Fibroblast of lung (primary cell): ENCODE measurements at places on chromosomes 2 and 18. TPM values are rescaled to one million over a fixed set of nuclear protein-coding genes. Genes with fewer than 3 reads are reported as not detected.

DNA sequence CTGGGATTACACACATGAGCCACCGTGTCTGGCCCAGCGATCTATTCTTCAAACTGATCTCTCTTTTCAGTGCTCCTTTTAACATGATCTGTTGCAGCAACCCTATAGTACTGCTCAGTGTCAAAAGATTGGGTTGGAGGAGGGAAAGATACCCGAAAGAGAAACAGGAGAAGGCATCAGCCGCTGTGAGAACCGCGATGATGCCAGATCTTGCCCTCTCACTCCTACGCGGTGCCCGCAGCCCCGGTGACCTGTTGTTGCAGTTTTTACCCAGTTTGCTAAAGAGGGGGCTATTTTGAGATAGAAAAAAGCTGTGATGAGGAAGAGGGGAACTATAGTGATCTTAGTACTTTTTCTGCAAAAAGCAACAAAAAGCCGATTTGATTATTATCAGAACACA is 335.5 kb downstream of the KCNS3 start:
- DNase-seq: no peak
- no peak overlapping the region for H3K4me3 ChIP-seq
- no peaks in the 10 kb centered on the region for H3K27me3 ChIP-seq
- H3K27ac ChIP-seq: no peak overlapping the region
- H3K4me1 ChIP-seq: no peaks in the 10 kb centered on the region

DNA sequence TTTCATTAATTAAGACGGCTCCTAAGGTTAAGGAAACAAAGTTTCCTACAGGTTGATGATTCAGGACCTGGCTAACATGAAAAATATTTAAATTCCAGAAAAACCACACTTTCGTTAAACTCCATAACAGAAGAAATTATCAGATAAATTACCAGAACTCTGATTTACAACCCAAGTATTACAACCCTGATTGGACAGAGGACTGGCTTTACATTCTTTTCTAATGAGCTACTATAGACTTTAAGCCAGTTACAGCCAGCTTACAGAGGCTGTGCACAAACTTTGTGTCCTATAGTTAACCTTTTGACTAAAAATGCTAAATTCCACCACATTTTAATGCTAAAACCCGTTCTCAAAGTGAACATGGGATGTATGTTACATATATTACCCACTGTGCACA is 458.6 kb downstream of the KCNJ3 start:
- no peak overlapping the region for H3K4me3 ChIP-seq
- H3K36me3 ChIP-seq: no peaks in the 10 kb centered on the region
- no peaks in the 10 kb centered on the region for H3K4me1 ChIP-seq
- DNase-seq: no peak

DNA sequence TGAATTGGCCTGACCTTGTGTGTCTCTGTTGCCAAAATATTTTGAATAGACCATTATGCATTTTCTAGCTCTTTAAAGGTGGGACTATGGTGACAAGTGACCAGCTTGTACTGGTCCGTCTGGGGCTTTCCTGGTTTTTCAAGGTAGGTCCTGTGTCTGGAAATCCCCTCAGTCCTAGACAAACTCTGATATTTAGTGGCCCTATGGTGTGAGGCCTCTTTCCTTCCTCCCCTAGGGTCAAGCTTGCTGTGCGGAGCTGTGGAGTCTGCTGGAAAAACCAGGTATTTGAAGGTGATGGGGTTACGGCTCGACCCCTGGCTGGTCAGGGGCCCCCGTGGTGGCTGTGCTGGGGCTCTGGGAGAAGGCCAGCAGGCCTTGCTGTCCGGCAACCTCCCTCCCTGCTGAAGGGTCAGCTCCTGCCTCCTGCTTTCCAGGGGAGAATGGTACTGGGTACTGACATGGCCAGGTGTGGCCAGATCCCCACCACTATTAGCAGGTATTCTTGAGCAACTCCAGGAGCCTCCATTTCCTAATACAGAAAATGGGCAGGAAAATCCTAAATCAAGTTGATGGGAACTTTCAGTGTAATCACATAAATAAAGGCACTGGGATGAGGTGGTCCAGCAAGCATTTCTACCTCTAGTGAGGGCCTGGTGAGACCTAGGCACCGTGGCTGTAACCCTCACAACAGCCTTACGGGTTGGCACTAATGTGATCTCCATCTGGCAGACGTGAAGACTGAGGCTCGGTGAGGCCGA is 86.2 kb upstream of the HS6ST1 start:
- no peak overlapping the region for H3K27ac ChIP-seq
- H3K4me3 ChIP-seq: no peak overlapping the region
- DNase-seq: no peak
- H3K27me3 ChIP-seq: no peaks in the 10 kb centered on the region
- H3K36me3 ChIP-seq: no peaks in the 10 kb centered on the region

GRCh38 chr18:44679914-44680272 is 795 bp upstream of the SETBP1 start:
- H3K36me3 ChIP-seq: no peaks in the 10 kb centered on the region
- DNase-seq: peak; percentile 64
- peaks cover 11% of the 10 kb centered on the region for H3K4me1 ChIP-seq
- no peak overlapping the region for H3K27ac ChIP-seq
- peak overlapping the region; percentile 60 for H3K4me3 ChIP-seq
- no peaks in the 10 kb centered on the region for H3K27me3 ChIP-seq

- no peaks in the 10 kb centered on the region for H3K4me1 ChIP-seq
- no peaks in the 10 kb centered on the region for H3K36me3 ChIP-seq
- no peak overlapping the region for H3K27ac ChIP-seq
- DNase-seq: no peak
These were observed 154.8 kb downstream of the LAMA1 start for GRCh38 chr18:6962571-6963451.

GRCh38 chr2:182481676-182482075 is 54.8 kb upstream of the PDE1A start:
- no peak overlapping the region for H3K27ac ChIP-seq
- DNase-seq: no peak
- H3K4me1 ChIP-seq: no peaks in the 10 kb centered on the region
- H3K36me3 ChIP-seq: no peaks in the 10 kb centered on the region
- no peaks in the 10 kb centered on the region for H3K27me3 ChIP-seq

- no peak overlapping the region for H3K27ac ChIP-seq
- H3K36me3 ChIP-seq: no peaks in the 10 kb centered on the region
- no peak overlapping the region for H3K4me3 ChIP-seq
- no peaks in the 10 kb centered on the region for H3K27me3 ChIP-seq
These were observed 3.5 kb upstream of the ADNP2 start for GRCh38 chr18:80105369-80106167.

GRCh38 chr2:69692424-69692823 is 48.9 kb upstream of the AAK1 start:
- H3K27ac ChIP-seq: no peak overlapping the region
- no peak overlapping the region for H3K4me3 ChIP-seq
- peaks cover 19% of the 10 kb centered on the region for H3K4me1 ChIP-seq
- peak; percentile 81 for DNase-seq
- no peaks in the 10 kb centered on the region for H3K27me3 ChIP-seq

DNA sequence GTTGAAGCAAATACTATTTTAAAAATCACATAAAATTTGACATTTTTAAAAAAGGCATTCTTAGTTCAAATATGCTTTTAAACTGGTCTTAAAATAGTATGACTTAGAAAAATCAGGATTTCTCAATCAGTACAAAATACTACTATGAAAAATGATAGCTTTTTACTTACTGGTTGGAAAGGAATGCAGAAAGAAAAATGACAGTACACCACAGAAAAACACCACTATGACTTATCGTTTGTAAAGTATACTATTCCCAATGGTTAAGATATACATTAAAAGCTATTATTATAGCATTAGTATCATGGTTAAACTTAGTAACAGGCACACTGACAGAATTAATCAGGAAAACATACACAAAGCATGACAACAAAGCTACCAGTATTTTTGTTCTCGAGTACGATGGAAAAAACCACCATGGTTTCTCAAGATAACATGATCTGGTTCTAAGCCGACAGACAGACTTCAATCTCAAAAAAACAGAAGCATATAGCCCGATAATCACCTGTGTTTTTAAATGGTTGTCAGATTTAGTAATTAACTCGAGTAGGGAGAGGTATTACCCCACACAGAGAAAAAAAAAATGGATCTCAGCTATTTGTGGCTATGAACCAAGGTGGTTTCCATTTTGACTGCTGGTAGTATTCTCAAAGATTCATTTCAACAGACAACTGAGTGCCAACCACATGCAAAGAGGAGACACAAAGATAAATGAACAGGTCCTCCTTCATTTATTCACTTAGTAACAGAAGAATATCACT is 39.1 kb downstream of the CUL3 start:
- H3K4me1 ChIP-seq: peaks cover 8% of the 10 kb centered on the region
- no peak overlapping the region for H3K27ac ChIP-seq
- peak; percentile 76 for DNase-seq
- H3K36me3 ChIP-seq: peaks cover 3% of the 10 kb centered on the region
- no peaks in the 10 kb centered on the region for H3K27me3 ChIP-seq
- H3K4me3 ChIP-seq: no peak overlapping the region

DNA sequence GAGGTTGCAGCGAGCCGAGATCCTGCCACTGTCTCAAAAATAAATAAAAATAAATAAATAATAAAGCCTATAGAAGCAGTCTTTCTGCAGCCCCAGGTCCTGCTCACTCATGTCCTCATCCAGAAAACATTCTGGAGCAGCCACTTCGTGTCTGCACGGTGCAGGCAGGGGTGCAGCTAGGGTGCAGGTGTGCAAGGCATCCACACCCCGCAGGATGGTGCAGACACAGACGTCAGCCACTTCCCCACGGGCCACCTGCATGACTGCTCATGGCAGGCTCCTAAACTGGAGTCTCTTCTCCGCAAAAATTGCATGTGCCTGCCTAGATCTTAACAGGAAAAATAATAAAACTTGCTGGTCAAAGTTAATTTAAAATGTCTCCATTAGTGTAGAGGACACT is 80.2 kb upstream of the SNTG2 start:
- no peaks in the 10 kb centered on the region for H3K36me3 ChIP-seq
- no peak overlapping the region for H3K4me3 ChIP-seq
- no peaks in the 10 kb centered on the region for H3K27me3 ChIP-seq

DNA sequence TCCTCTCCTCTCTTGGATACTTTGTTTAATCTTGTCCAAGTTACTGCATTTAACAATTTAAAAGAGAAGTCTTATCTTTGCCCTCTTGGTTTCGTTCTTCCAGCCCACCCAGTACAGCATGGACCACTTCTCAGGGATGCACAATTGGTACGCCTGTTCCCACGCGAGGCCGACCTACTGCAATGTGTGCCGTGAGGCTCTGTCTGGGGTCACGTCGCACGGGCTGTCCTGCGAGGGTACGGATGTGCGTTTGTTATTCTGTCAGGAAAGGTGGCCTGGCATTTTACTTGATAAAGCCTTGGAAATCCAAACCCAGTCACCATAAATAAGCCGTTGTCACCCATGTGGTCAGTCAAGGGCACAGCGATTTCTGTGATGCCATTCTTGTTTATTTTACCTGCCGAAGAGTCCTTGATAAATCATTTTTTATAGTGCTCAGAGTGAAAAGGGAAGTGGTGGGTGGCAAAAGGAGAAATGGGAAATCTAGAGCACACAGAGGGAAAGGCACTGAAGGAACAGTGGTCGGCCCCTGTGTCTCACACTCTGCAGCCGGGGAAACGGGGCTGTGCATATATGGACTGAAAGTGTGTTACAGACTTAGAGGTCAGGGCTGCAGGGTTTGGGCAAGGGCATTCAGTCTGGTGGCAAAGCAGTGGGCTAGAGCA is 80.5 kb downstream of the DGKD start:
- H3K27ac ChIP-seq: no peak overlapping the region
- H3K4me1 ChIP-seq: no peaks in the 10 kb centered on the region
- no peak overlapping the region for H3K4me3 ChIP-seq
- DNase-seq: no peak

- no peak for DNase-seq
- H3K27me3 ChIP-seq: no peaks in the 10 kb centered on the region
- H3K27ac ChIP-seq: no peak overlapping the region
- no peak overlapping the region for H3K4me3 ChIP-seq
- peaks cover 3% of the 10 kb centered on the region for H3K4me1 ChIP-seq
These were observed 11.8 kb downstream of the RDH14 start for GRCh38 chr2:18548621-18549020.

DNA sequence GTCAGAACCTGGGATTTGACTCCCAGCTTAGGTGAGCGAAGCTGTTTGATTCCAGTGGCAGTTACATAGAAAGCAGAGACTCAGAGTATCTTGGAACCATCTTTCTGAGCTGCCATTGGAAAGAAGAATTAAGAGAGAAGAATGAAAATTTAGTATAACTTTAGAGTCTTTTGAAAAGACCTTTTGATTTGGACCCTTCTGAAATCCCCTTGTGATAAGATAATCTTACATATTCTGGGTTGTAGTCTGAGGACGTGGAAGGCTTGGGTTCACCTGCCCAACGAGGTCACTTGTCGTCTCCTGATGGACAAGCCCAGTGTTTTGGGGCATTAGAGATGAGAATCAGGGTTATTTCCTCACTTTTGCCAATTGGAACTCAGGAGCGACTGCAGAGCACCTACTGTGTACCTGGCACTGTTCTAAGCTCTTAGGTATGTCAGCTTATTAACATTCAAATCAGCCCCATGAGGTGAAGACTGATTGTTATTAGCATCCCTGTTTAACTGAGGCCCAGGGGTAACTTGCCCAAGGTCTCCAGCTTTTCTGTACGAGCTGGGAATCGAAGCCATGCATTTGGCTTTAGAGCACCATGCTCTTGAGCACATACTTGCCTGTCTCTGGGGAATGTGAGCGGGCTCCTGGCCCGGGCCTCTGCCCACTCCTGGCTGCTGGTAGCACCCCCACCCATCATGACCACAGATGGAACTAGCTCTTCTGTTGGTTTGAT is 2.9 kb downstream of the HK2 start:
- H3K27ac ChIP-seq: no peak overlapping the region
- no peaks in the 10 kb centered on the region for H3K36me3 ChIP-seq
- DNase-seq: no peak

DNA sequence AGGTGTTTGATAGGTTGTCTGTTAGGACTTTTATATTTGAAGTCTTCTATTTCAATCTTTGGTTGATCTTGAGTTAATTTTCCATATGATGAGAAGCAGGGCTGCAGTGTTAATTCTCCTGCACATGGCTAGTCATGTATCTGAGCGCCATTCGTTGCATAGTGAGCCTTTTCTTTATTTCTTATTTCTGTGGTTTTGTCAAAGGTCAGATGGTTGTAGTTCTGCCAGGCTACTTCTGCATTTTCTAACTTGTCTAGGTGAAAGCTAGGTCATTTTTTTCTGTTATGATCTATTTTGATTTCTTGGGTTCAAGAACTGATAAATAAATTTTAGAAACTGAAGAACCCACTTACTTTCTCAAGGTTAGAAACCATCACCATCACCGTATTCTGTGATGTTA is 56.7 kb downstream of the CCDC74A start:
- H3K27me3 ChIP-seq: no peaks in the 10 kb centered on the region
- H3K4me3 ChIP-seq: no peak overlapping the region
- H3K36me3 ChIP-seq: no peaks in the 10 kb centered on the region
- no peak for DNase-seq

GRCh38 chr2:23553561-23553960 is 168.6 kb downstream of the KLHL29 start:
- DNase-seq: no peak
- H3K36me3 ChIP-seq: no peaks in the 10 kb centered on the region
- H3K27ac ChIP-seq: no peak overlapping the region
- H3K27me3 ChIP-seq: no peaks in the 10 kb centered on the region
- H3K4me3 ChIP-seq: no peak overlapping the region

GRCh38 chr2:43123028-43123427 is 103.4 kb downstream of the ZFP36L2 start:
- H3K4me3 ChIP-seq: no peak overlapping the region
- no peaks in the 10 kb centered on the region for H3K36me3 ChIP-seq
- DNase-seq: peak; percentile 33
- H3K27ac ChIP-seq: no peak overlapping the region
- H3K4me1 ChIP-seq: no peaks in the 10 kb centered on the region

POU3F3 gene
- total RNA-seq: not detected in 2 replicates

IL37 gene
- not detected in 2 replicates for total RNA-seq

RAPGEF4 gene
- 1.3 and 3.0 TPM in 2 replicates for total RNA-seq

SLC9A2 gene
- total RNA-seq: not detected in 2 replicates

TDRD15 gene
- not detected in 2 replicates for total RNA-seq

WDFY1 gene
- 107 and 156 TPM in 2 replicates for total RNA-seq

TMEM17 gene
- total RNA-seq: 1.3 and 2.5 TPM in 2 replicates

CAPN13 gene
- not detected in 2 replicates for total RNA-seq
